ENCODE measurements at places on chromosomes 2 and 18.

DNA sequence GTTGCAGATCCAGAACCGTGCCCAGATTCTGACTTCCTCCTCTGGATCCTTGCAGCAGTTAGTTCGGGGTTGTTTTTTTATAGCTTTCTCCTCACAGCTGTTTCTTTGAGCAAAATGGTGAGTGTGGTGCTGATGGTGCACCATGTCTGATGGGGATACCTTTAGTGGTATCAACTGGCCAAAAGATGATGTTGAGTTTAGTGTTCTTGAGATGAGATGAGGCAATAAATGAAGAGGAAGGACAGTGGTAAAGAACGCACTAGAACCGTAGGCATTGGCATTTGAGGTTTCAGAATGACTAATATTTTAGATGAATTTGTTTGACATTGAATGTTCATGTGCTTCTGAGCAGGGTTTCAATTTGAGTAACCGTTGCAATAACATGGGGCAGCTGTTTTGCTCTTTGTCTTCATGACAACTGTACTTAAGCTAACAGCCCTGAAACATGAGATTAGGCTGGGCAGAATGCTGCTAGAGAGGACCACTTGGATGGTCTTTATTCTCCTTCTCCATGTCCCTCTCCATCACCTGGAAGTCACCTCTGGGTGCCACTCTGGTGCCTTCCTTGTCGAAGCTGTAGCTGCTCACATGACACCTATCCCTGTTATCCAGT is 3.9 kb downstream of the CTLA4 start:
- no peak for DNase-seq

GRCh38 chr2:230885463-230886130 is 20.9 kb downstream of the ITM2C start:
- DNase-seq, result no peak

DNA sequence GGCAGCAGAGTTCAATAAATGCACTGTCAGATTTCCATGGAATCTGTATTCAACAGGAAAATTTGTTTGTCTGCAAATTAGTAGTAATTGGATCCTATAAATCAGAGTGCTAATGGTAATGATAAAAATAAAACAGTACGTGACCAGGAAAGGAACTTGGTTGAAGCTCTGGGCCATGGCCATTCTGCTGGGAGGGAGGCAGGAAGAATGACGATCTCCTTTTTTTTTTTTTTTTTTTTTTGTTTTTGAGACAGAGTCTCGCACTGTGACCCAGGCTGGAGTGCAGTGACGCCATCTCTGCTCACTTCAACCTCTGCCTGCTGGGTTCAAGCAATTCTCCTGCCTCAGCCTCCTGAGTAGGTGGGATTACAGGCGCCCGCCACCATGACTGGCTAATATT is 94.8 kb upstream of the SEC11C start:
- DNase-seq, result no peak

GRCh38 chr18:24089076-24089475 is 49.8 kb upstream of the CABYR start:
- DNase-seq, result no peak

- DNase-seq, result no peak
These were observed 15.8 kb upstream of the PIEZO2 start for GRCh38 chr18:11165138-11165537.

GRCh38 chr18:57809190-57809589 is 6.1 kb upstream of the ATP8B1 start:
- no peak for DNase-seq

DNA sequence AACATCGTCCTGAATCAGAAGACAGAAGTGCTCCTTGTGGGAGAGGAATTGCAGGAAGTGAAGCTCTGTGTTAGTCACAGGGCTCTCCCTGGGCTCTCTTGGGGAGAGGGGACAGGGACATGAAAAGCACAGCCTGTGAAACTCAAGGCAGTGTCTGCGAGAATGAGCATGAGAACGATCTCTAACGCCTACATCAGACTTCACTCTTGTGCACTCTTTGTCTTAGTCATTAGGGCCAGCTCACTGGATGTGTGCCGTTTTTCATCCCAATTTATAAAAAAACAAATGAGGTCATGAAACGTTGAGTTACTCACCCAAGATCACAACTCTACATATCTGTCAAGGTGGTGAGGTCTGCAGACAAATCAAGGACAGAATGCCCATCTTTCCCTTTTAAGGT is 27.0 kb upstream of the TWIST2 start:
- DNase-seq, result no peak

- DNase-seq, result no peak
These were observed 69.1 kb upstream of the DNAJC10 start for GRCh38 chr2:182646763-182647498.

DNA sequence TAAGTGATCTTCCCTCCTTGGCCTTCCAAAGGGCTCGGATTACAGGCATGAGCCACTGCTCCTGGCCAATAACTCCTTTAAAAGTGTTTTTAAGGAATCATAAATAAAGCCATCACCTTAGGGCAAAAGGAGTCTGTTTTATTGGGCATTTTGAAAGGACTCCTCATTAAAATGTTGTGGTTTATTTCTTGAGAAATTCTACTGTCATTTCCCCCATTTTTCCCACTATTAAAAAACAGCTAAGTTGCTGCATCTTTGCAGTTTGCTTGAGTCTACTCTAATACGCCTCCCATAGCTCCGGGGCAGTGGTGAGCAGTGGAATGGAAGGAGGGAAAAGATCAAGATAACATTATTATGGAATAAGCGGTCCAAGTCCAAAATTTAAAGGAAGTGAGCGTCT is 293.2 kb downstream of the PIEZO2 start:
- no peak for DNase-seq

DNA sequence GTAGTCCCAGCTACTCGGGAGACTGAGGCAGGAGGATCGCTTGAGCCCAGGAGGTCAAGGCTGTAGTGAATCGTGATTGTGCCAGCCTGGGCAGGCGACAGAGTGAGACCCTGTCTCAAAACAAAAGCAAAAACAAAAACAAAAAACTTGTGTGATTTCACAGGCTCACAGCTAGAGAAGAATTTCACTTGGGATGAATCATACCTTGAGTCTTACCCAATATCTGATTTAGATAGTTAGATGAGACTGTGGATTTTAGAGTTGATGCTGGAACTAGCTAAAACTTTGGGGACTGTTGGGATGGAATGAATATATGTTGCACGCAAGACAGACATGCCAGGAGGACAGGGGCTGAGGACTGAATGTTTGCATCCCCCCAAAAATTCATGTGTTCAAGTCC is 4.4 kb downstream of the ANKRD29 start:
- DNase-seq, result no peak

GRCh38 chr2:128457006-128457604 is 138.4 kb upstream of the HS6ST1 start:
- DNase-seq, result no peak
